ENCODE measurements at places on chromosomes 16 and 17. TPM values are rescaled to one million over a fixed set of nuclear protein-coding genes. Genes with fewer than 3 reads are reported as not detected.

Gene SPN
- total RNA-seq, result not detected

Gene MVP
- total RNA-seq, result 723 TPM

Gene IL17C
- not detected for total RNA-seq

Gene RAB40C
- 13.2 TPM for total RNA-seq

Gene WDR90
- total RNA-seq, result 9.4 TPM

Gene PRR35
- not detected for total RNA-seq

Gene MYH2
- total RNA-seq, result not detected

Gene SDR42E2
- total RNA-seq, result not detected
